ENCODE measurements at places on chromosomes 7 and 10.

DNA sequence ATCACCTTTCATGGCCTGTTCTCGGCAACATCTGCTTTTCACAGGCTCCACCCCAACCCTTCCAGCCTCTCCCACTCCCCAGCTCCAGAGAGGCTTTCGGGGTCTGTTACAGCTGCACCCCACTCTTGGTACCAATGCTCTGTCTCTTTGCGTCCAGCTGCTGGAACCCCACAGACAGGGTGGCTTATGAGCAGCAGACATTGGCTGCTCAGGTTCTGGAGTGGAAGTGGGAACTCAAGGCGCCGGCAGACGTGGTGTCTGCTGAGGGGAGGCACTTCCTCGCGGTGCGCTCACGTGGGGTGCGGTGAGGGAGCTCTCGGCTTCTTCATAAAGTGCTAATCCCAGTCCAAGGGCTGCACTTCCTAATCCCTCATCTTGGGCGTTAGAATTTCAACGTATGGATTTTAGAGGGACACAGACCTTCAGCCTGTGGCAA is 185.7 kb downstream of the ELFN1 start:
- no peak for DNase-seq

GRCh38 chr10:4851846-4852245 is 25.8 kb downstream of the AKR1E2 start:
- DNase-seq, result no peak

- DNase-seq, result no peak
Measured at GRCh38 chr10:114802177-114802576, 19.4 kb upstream of the FHIP2A start.

- DNase-seq, result no peak
Measured at GRCh38 chr7:122384528-122384927, 80.0 kb upstream of the FEZF1 start.

- no peak for DNase-seq
Measured at GRCh38 chr7:20722941-20723340, 63.7 kb downstream of the SP8 start.

DNA sequence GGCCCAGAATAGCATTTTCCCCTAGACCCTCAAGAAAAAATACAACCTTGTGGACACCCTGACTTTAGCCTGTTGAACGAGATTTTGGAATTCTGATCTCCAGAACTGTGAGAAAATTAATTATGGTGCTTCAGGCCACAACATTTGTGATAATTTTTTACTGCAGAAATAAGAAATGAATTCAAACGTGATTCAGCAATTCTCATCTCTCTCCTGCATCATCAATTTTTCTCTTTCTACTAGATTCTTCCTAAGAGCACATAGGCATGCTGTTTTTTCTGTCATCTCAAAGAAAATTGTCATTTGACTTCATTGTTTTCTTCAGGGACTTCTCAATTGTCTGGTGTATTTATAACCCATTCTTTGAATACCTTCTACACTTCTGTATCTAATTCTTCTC is 8.9 kb upstream of the AKR1C2 start:
- no peak for DNase-seq

- no peak for DNase-seq
Measured at GRCh38 chr7:30116771-30117170, 18.0 kb upstream of the MTURN start.

DNA sequence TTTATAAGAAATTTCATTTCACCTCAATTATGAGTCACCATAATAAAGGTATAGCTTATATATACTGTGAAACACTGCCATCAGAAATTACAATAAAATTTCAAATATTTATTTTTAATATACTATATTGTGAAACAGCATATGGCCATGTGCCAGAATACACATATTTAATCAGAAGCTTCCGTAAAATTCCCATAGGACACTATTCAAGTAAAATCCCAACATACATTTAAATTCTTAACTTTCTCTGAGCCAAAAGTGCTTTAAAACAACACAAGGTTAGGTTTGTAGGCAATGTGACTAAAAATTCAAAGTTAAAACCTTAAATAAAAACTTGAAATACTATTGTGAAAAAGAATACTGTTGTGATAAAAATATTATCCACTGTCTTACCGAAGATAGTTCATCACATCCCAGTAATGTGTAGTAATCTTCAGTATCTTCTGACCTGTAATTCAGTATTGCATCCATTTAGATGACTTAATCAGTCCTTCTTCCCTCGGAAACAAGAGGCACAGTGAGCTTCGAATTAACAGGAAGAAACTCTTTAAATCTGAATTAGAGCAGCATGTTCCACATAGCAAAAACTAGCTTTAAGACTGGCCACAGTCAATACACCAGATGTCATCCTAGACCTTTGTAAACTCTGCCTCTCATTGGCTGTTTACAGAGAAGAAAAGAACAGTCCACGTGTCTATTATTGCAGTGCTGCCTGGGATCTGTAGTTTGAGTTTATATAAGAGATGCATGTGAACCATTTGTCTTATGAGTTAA is at the start of gene DNAJC12:
DNAJC12 (minus strand) TSS at position 648 of the 774 bp plus-strand sequence; CDS start at position 471, 177 bp downstream.
- no peak for DNase-seq

DNA sequence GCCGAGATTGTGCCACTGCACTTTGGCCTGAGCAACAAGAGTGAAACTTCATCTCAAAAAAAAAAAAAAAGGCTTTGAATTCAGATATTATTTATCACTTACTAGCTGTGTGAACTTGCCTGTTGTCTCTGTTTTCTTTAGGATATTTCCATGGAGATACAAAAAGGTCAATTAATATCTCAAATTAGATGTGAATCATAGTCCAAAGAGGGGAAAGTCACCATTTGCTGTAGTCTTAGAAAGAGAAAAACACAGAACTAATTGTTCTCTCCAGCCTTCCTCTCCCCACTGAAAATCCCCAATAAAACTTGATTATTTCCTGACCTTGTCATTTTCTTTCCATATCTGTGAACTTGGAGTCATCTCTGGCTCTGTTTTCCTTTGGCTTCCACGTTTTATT is 21.2 kb downstream of the HEPACAM2 start:
- no peak for DNase-seq

DNA sequence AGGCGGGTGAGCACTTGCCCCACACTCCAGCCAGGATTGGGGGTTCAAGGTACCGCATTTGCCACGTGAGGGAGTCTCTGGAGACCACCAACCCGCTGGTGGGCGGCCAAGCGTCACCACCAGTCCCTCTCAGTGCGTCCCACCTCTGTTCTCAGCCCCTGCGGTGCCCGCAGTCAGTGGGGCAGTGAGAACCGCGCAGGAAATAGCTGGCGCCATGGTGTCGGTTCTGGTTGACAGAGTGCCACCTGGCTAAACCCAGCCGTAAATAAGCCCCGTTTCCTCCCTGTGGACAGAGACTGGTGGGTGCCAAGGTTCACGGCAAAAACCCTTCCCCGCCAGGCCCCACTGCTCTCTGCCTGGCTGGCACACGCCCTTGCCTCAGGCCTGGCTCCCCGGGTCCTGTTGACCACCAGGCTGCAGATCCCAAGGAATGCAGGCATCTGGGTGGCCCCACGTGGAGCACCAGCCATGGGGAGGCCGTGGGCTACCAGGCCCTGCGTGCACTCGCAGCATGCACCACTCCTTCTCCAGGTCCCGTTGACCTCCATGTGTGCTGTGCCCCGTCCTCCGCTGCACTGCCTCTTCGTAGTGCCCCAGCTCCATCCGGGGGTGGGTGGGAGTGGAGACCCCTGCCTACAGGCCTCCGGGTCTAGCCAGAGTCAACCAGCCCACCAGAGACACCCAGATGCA is 140.0 kb downstream of the LHPP start:
- no peak for DNase-seq

DNA sequence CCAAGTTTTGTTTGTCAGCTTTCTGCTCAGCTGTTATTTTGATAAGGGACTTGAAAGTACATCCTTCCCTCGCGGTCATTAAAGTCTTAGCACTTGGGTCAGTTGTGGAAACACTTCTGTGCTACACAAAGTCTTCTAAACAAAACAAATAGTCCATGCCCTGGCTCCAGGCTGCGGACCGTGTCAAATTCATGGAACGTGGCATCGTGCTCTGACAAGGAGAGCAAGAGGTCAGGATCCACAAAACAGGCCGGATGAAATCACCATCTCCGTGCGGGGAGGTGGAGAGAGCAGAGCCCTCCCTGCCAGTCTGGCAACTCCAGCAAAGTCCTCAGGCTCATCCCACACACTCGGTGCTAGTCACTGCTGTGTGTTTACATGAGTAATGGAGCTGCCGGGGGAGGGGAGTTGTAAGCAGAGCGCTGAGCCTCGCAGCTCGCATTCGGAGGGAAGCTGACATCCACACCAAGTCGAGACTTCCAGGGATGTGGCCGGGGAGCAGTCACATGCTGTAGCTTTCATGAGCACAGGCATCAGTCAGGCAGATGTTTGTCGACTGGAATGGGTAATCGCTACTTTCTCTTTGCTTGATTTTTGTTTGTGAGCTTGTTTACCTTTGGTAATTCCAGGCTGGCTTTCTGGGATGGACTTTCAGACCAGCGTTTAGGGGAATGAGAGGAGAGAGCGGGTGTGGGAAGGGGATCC is 147.6 kb downstream of the ARID5B start:
- peak; percentile 68 for DNase-seq

- peak; percentile 28 for DNase-seq
Measured at GRCh38 chr7:150937848-150938561, 40.1 kb downstream of the KCNH2 start.

DNA sequence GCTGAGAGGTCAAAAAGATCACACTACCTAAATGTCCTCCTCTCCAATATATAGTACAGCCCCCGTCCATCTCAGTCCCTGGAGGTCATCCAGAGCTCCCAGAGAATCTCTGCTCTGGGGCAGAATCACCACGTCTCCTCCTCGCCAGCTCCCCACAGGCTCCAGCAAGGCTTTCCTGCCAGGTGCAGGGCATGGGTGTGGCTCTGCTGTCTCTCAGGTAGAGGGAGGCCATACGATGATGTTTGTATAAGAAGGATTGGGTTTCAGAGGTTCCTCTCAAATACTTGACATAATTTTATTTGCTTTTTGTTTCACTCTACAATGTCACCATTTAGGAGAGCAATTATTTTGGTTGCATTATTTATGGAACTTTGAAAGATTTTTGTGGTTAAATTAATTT is 98.3 kb upstream of the PRSS58 start:
- DNase-seq, result no peak

DNA sequence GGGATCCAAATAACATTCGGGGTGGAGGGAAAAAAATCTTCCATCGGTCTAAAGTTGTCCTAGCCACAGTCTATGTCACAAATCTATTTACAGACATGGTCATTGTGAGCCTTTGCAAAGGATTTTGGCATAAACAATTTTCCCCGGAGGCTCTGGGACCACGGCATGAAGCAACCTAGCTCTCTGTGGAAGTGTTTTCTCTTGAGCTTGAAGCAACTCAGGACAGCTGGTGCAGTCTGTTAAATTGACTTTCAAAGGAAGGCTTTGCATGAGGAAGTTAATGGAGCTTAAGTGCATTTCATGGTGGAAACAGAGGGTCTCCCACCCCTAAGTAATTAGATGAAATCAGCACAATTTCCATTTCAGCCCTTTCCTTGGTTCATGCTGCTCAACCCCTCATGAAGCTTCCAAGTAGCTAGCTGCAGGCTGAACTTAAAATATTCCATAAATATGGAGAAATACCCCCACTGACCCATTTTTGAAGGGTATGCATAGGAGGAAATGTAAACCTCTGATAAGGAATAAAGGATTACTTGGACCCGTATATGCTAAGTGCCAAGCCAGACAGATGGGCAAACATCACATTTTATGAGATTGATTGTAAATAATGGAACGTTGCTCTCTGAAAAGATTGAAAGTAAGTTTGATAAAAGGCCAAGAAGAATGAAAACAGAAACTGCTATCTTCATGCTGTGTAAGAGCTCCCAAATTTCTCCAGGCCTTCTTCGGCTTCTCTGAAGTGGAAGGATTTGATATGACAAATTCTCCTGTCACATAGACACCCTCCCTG is 39.9 kb downstream of the CCDC3 start:
- no peak for DNase-seq

DNA sequence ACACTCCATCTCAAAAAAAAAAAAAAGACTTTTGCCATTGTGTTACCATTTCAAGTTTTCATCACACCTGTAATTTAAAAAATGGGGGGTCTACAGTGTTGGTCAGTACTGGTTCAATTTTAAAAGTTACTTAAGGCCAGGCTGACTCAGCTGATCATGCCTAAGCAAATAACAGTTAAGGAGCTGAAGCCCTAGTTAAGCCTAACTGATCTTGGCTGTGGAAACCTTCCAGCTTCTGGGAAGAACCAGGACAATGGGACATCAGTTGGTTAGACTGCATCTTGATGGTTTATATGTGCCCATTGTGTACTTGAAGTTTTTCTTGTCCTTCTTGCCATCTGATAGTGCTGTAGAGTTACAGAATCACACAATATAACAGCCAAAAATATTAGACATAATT is 26.7 kb downstream of the VCL start:
- DNase-seq, result no peak

- no peak for DNase-seq
Measured at GRCh38 chr10:130009228-130009627, 45.2 kb upstream of the EBF3 start.

- DNase-seq, result no peak
Measured at GRCh38 chr7:29995652-29996051, 6.1 kb upstream of the SCRN1 start.

- no peak for DNase-seq
Measured at GRCh38 chr10:95431900-95432342, 129.2 kb downstream of the SORBS1 start.

DNA sequence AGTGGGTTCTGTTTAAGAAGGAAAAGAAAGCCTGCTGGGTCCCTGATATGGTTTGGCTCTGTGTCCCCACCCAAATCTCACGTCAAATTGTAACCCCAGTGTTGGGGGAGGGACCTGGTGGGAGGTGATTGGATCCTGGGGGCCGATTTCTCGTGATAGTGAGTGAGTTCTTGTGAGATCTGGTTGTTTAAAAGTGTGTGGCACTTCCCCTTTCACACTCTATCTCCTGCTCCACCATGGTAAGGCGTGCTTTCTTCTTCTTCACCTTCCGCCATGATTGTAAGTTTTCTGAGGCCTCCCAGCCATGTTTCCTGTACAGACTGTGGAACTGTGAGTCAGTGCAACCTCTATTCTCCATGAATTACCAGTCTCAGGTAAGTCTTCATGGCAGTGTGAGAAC is 42.6 kb downstream of the INPP5A start:
- DNase-seq, result no peak

GRCh38 chr7:90961037-90961725 is 303.1 kb upstream of the FZD1 start:
- DNase-seq, result no peak

DNA sequence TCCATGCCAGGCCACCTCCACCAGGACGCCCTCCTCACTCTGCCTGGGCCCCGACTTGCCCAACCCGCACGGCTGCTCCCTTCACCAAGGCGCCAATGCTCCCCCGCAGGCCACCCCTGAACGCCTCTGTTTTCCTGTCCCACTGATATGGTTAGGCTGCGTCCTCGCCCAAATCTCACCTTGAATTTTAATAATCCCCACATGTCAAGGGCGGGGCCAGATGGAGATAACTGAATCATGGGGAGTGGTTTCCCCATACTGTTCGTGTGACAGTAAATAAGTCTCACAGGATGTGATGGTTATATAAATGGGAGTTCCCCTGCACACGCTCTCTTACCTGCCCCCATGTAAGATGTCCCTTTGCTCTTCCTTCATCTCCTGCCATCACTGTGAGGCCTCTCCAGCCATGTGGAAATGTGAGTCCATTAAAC is 29.8 kb downstream of the RSU1 start:
- DNase-seq, result peak; percentile 33

- DNase-seq, result no peak
Measured at GRCh38 chr7:5702876-5703571, 78.4 kb downstream of the RNF216 start.
